ENCODE measurements at places on chromosomes 12 and 14.

DNA sequence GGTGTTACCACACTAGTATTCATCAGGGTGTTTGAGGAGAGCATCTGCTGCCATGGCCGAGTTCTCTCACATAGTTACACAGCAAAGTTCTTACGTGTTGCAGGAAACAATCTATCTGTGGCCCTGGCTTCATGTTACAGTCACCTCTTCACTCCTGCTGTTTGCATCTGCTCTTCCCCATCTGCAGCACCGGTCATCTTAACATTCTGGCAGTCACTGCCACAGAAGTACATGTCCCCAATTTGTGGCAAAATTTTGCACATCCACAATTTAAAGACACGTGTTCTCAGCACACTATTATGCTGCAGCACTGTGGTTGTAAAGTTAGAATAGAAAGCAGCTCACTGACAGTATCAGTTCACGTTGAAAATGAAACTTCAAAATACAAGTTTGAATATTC lies 23.2 kb downstream of the MAPK1IP1L start:
- no peak for DNase-seq

DNA sequence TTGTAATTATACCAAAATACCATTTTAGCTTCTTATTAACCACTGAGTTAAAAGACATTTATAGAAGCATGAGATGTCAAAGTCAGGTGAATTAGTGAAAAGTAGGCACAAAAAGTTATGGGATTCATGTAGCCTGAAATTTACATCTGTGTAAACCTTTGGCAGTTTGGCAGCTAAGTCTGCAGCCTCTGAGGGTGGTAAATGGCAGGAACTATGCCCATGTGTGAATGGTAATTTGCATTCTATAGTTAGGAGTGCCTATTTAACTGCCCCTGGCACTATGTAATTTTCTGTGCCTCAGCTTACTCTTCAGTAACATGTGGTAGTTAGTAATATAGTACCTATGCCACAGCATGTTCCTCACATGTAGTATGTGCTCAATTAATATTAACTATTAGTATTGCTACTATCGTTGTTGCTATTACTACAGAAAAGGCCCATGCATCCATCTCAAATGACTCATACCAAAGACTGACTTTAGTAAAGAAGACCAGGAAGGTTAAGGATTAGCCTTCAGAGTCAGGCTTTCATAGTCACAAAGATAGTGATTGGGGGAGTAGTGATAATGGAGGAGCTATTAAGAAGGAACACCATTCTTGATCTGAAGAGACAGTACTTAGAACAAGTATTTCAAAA lies 258.7 kb upstream of the BTG1 start:
- no peak for DNase-seq

- no peak for DNase-seq
These were observed 326.6 kb downstream of the PAWR start for GRCh38 chr12:79364197-79364596.

- DNase-seq = no peak
These were observed 15.0 kb upstream of the GALNT16 start for GRCh38 chr14:69244946-69245345.

GRCh38 chr14:66009089-66009488 lies 477.1 kb upstream of the CCDC196 start:
- no peak for DNase-seq

- DNase-seq = no peak
These were observed 2.6 kb downstream of the KIAA0586 start for GRCh38 chr14:58430156-58430555.

- no peak for DNase-seq
These were observed 80.0 kb downstream of the NTF3 start for GRCh38 chr12:5511644-5512600.
